ENCODE measurements at places on chromosomes 1 and 21.

- DNase-seq, result no peak
Observed at GRCh38 chr1:195766709-195767108, 841.5 kb downstream of the KCNT2 start.

DNA sequence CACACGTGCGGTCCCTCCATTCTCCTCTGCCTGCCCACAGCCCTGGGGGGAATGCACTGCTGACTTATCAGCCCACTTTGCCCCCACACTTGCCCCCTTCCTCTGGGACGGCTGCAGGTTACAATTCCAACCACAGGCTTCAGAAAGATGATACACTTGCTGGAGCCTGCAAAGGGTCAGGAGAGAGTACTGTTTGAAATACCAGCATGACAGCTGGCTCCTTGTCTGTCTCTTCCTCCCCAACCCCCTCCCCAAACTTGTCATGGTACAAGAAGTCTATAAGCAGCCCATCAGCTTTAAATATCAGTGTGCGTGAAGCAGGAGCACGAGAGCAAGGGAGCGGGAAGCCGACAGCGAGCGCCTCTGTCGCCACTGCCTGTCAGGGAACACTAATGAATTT, 62.4 kb downstream of the ERI3 start:
- no peak for DNase-seq

DNA sequence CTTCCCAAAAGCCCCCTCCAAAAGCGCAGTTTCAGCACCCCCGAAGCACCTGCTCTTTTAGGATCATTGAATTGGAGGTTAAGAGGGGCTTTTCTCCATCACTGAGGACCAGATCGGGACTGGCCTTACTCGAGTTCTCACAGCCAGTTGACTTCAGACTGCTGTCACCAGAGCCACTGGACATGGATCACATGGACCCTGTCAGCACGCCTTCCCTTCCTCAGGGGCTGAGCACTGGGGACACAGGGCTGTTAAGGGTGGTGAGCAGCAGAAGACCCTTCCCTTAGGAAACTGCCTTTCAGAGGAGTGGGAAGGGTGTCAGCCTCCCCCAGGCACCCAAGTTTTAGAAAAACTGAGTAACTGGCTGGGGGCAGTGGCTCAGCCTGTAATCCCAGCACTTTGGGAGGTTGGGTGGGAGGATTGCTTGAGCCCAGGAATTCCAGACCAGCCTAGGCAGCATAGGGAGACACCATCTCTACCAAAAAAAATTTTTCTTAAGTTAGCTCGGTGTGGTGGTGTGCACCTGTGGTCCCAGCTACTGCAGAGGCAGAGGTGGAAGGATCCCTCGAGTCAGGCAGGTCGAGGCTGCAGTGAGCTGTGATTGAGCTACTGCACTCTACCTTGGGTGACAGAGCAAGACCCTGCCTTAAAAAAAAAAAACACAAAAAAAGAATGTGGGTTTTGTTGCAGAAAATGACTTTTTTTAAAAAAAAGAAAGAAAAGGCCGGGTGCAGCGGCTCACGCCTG, 584 bp upstream of the FGR start:
- no peak for DNase-seq

- DNase-seq, result no peak
Observed at GRCh38 chr1:178241837-178242236, 147.9 kb downstream of the RASAL2 start.

- no peak for DNase-seq
Observed at GRCh38 chr1:41341365-41341683, 19.9 kb upstream of the FOXO6 start.

DNA sequence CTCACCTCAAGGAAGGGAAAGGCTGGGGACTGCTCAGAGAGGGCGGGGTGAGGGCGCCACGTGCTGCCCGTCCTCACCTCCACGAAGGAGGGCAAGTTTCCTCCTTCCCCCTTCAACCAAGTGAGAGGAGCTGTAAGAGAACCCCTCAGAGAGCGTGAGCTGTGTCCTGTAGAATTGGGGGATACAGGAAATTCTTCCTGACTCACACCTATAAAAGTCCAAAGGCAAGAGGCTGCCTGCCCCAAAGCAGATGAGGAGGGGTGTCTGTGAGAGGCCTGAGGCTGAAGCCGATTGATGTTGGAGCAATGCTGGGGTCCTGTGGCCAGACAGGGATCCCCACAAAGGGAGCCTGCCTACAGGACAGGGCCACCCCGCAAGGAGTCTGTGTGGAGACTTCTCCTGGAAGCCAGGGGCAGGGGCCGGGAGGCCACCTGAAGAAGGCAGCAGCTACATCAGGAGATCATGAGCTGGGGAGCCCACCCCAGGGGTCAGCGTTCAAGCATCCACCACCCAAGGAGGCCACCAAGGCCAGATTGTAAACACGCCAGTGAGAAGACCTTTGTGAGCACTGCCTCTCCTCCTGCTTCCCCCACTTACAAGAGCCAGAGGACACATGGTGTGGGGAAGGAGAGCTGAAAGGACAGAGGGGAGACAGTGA, 27.7 kb downstream of the S100A6 start:
- no peak for DNase-seq

Measured in NCI-H1930 (cell line).